ENCODE measurements at places on chromosomes 12 and 14. TPM values are rescaled to one million over a fixed set of nuclear protein-coding genes. Genes with fewer than 3 reads are reported as not detected.

Gene SLC39A2
- total RNA-seq, result not detected

- DNase-seq, result no peak
Observed at GRCh38 chr12:67434671-67435370, 165.7 kb downstream of the CAND1 start.

DNA sequence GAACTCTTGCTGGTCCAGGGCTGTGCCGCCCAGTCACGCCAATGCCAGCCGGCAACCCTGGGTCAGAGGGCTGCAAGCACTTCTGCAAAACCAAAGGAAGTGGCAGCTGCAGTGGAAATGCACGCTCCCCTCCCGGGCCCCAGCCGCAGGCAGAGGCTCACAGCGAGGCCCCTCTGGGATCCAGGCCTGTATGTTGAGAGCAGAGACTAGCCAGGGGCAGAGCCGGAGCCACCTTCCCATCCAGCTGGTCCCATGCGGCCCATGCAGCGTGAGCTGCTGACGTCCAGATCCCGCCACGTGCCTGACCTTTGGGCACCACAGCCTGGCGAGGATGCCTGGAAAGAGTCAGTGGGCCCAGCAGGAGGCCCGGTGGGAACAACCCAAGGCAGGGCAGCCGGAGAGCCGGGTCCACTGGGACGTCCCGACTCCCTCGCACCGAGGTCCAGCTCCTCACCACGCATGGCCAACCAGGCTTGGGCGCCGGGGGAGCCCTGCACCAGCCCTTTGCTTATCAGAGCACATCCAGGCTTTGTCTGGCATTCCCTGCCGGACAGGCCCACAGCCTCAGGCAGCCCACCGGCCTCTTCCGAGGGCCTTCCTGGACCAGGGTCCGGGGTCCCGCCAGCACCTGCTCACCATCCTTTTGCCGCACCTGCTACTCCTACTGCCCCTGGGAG is 4.3 kb downstream of the GPR132 start:
- peak; percentile 38 for DNase-seq

DNA sequence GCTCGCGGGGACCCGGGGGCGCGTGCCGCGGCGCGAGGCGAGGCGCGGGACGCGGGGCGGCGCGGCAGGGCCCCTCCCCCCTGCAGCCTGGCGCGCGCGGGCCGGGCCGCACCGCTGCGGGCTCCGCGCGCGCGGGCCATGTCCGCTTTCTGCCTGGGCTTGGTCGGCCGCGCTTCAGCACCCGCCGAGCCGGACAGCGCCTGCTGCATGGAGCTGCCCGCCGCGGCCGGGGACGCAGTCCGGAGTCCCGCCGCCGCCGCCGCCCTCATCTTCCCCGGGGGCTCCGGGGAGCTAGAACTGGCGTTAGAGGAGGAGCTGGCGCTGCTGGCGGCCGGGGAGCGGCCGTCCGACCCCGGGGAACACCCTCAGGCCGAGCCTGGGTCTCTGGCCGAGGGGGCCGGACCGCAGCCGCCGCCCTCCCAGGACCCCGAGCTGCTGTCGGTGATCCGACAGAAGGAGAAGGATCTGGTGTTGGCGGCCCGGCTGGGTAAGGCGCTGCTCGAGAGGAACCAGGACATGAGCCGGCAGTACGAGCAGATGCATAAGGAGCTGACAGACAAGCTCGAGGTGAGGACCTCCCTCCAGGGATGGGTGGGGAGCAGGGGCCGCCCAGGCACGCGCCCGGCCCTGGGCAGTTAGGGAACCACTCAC is 820 bp downstream of the BICDL1 start:
- peak; percentile 64 for DNase-seq

- DNase-seq, result no peak
Observed at GRCh38 chr14:99586054-99586760, 17.8 kb downstream of the CCDC85C start.

Measured in CD4-positive, CD25-positive, alpha-beta regulatory T cell (primary cell).